ENCODE measurements at places on chromosomes 4 and X.

GRCh38 chrX:13123247-13123856 lies 78.9 kb upstream of the FAM9C start:
- no peak for DNase-seq

GRCh38 chr4:112329672-112330375 lies 32.7 kb downstream of the ALPK1 start:
- DNase-seq: no peak

DNA sequence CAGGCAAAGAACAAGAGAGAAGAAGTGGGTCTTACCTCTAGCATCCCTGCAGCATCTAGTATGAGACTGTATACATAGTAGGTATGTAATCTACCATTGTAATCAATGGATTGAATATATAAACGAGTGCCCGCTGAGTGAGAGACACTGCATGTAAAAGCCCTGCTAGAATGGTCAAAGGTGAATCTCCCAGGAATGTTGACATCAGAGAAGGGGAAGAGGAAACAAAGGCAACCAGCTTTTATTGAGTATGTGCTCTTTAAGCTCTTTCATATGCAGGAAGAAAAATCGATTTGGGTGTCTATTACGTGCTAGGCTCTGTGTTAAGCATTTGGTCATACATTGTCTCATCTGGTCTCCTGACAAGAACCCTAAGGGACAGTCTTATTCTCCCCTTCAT lies 91.9 kb upstream of the KLHL13 start:
- no peak for DNase-seq

DNA sequence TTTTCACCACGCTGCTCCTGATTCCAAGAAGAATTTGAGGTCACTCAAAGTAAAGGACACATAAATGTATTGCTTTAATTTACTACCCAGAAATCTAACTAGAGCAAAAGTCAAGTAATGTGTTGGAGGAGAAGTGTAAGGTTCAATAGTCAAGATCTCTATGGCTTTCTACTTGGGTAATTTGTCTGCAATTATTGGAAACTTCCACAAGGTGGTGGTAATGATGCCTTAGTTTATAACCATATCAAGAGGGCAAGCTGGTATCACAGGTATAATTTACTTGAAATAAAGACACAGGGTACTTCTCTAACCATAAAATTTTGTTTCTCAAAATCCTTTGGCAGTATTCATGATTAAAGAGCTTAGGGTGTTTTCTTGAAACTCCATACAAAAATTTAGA lies 10.2 kb upstream of the GRIA3 start:
- DNase-seq: no peak

DNA sequence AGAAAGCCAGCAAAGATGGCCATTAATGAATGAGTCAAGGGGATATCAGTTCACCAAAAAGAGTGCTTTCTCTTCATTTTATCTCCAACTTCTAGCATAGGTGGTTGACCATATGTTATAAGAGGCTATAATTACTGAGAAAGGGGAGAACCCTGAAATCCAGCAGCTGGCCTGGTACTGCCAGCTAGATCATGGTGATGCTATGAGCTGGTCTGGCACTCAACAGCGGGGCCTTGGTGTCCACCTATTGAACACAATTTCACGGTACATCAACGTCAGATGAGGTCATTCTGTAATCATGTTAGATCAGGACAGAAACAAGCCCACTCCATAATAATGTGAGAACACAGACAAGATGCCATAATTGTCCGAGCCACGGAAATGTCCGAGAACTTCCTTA lies 1644.8 kb upstream of the PCDH7 start:
- DNase-seq: no peak

- no peak for DNase-seq
These were observed 9.8 kb downstream of the LAMP2 start for GRCh38 chrX:120459309-120459708.

- no peak for DNase-seq
These were observed 107.4 kb downstream of the DDIT4L start for GRCh38 chr4:100082852-100083251.

- no peak for DNase-seq
These were observed 79.8 kb downstream of the IQCM start for GRCh38 chr4:149735796-149736195.

- no peak for DNase-seq
These were observed 13.7 kb upstream of the RASGEF1B start for GRCh38 chr4:81485310-81485980.

GRCh38 chr4:35538807-35539206 lies 705.5 kb downstream of the ARAP2 start:
- DNase-seq: no peak

GRCh38 chr4:80125252-80126177 lies 52.5 kb upstream of the ANTXR2 start:
- no peak for DNase-seq

- DNase-seq: no peak
These were observed 770.3 kb downstream of the NLGN4X start for GRCh38 chrX:5458300-5458842.

- no peak for DNase-seq
These were observed 1.4 kb downstream of the BMP2K start for GRCh38 chr4:78777576-78777940.

DNA sequence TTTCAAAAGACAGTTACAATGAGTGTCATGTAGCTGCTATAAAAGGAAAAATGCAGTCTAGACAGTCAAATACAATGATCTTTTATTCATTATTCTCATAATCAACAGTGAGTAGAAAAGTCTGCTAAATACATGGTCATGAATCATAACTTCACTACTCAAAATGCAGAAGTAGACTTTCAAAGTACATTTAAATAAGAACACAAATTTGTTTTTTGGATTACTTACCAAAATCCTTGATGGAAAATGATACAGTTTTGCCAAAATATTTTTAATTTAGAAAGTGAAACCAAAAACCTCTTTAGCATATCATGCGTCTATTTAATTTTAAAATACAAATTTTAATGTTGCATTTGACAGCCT lies 4.9 kb downstream of the ACSL4 start:
- DNase-seq: no peak

DNA sequence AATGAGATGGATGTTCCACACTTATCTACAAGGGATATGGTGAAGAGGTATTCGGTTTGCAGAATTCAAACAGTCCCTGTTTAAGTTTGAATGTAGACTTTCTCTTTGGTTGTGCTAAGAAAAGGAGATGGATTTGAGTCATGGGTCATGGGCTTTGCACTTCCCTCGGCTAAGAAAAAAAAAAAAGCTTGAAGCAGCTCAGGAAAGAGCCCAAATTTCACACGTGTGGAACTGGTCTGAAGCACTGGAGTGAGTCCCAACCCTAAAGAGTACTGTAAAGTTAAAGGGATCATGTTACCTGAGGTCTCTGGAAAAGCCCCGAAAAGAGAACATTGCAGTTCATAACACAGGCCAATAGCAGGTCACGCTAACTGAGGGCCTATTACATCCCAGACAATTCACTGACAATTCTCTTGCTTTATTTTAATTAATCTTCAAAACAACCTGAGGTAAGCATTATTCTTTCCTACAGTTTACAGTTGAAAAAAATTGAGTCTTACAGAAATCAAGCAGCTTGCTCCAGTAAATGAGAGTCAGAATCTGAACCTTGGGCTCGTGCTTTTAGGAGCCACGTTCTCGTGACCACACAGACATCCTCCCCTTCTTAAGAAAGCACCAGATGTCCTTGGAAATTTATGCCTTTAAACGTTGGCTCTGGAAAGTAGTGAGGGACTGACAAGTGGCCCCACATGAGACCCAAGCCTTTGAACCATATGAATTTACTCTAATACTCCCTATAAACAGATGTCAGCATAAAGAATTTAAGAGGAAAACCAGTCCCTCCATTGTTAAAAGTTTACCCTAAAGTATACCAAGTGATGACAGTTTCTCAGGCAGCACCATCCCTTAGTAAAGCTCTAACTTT lies 89.3 kb downstream of the MAD2L1 start:
- DNase-seq: no peak

GRCh38 chr4:47579235-47579634 lies 94.2 kb downstream of the ATP10D start:
- DNase-seq: no peak

GRCh38 chr4:63492515-63492914 lies 916.7 kb downstream of the TECRL start:
- no peak for DNase-seq

DNA sequence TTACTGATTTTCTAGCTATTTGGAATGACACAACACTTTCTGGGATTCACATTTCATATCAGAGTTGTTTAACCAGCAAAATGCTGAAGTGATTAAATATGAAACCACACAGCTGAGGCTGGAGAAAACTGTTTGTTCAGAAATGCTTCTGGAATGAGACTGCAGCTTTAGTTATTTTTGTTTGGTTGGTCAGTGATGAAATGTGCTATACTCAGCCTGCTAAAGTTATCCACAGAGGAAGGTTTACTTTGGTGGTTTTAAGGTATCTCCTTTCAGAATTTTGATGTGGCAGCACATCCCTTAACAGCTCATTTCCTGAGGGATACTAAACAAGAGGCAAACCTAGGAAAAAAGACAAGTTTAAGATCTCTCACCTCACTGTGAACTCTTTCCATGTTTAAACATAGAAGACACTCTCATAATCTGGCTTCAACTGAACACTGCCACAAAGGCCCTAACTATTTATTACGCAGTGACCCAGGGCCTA lies 106.6 kb upstream of the PDE5A start:
- no peak for DNase-seq
